Large intestine (tissue), 12 donors: ENCODE measurements at places on chromosomes 12 and 14. TPM values are rescaled to one million over a fixed set of nuclear protein-coding genes. Genes with fewer than 3 reads are reported as not detected.

SPTB gene
- polyA plus RNA-seq = 2.9 TPM

KRT72 gene
- polyA plus RNA-seq = 2.0 TPM

GLS2 gene
- polyA plus RNA-seq = 1.5 TPM

- H3K36me3 ChIP-seq = no peaks in the 10 kb centered on the region
- H3K27me3 ChIP-seq = no peaks in the 10 kb centered on the region
- H3K27ac ChIP-seq = no peak overlapping the region
- H3K4me3 ChIP-seq = no peak overlapping the region
These were observed 151.9 kb upstream of the ABCD2 start for GRCh38 chr12:39771456-39771855.

DNA sequence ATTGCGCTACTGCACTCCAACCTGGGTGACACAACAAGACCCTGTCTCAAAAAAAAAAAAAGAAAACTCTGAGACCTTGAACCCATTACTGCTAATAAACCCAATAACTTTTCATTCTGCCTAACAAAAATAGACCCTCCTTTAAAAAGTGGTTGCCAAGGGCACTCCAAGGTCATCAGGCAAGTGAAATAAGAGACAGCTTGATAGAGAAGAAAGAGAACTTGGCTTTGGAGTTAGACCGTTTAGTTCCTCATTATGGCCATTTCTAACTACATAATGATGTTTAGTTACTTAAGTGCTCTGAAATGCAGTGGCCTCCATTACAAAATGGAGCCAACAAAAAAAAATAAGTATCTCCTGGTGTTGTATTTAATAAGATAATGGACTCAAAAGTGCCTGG is 55.9 kb downstream of the PHLDA1 start:
- H3K4me3 ChIP-seq = no peak overlapping the region
- H3K27me3 ChIP-seq = no peaks in the 10 kb centered on the region
- H3K27ac ChIP-seq = peak overlapping the region; percentile 8
- H3K4me1 ChIP-seq = peaks cover 29% of the 10 kb centered on the region
- no peaks in the 10 kb centered on the region for H3K36me3 ChIP-seq

- no peak overlapping the region for H3K4me3 ChIP-seq
- H3K4me1 ChIP-seq = no peaks in the 10 kb centered on the region
- H3K27ac ChIP-seq = no peak overlapping the region
These were observed 172.2 kb downstream of the CACNA1C start for GRCh38 chr12:2224961-2225360.

DNA sequence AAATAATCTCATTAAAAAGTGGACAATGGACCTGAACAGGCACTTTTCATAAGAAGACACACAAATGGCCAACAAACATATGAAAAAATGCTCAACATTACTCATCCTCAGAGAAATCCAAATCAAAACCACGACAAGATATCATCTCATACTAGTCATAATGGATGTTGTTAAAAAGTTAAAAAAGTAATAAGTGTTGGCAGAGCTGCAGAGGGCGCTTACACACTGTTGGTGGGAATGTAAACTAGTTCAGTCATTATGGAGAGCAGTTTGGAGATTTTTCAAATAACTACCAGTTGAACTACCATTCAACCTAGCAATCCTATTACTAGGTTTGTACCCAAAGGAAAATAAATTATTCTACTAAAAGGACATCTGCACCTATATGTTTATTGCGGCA is 47.2 kb downstream of the FOXG1 start:
- no peak for DNase-seq
- no peak overlapping the region for H3K4me3 ChIP-seq
- H3K36me3 ChIP-seq = no peaks in the 10 kb centered on the region
- no peaks in the 10 kb centered on the region for H3K27me3 ChIP-seq
- H3K4me1 ChIP-seq = no peaks in the 10 kb centered on the region

GRCh38 chr14:68542346-68542745 is 250.5 kb downstream of the ZFP36L1 start:
- DNase-seq = no peak
- peaks cover 9% of the 10 kb centered on the region for H3K4me1 ChIP-seq
- H3K4me3 ChIP-seq = no peak overlapping the region

DNA sequence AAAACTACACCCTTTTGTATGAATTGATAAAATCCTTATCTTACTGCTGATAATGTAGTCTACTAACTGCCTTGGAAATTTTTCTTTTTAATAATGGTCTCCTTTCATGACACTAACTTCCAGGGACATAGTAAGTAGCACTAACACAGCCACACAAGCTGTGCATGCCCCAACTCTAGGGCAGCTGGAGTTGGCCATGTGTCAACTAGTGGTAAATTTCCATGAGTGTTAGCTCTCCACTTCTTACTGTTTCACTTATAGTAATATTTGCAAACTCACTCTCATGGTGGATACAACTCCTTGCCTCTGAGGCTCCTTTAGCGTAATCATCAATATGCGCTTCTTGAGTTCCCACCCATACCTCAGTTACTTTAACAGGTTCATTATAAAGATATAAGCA is 38.0 kb downstream of the LGR5 start:
- H3K27me3 ChIP-seq = no peaks in the 10 kb centered on the region
- H3K4me3 ChIP-seq = no peak overlapping the region
- H3K4me1 ChIP-seq = no peaks in the 10 kb centered on the region
- no peak overlapping the region for H3K27ac ChIP-seq
- DNase-seq = no peak

DNA sequence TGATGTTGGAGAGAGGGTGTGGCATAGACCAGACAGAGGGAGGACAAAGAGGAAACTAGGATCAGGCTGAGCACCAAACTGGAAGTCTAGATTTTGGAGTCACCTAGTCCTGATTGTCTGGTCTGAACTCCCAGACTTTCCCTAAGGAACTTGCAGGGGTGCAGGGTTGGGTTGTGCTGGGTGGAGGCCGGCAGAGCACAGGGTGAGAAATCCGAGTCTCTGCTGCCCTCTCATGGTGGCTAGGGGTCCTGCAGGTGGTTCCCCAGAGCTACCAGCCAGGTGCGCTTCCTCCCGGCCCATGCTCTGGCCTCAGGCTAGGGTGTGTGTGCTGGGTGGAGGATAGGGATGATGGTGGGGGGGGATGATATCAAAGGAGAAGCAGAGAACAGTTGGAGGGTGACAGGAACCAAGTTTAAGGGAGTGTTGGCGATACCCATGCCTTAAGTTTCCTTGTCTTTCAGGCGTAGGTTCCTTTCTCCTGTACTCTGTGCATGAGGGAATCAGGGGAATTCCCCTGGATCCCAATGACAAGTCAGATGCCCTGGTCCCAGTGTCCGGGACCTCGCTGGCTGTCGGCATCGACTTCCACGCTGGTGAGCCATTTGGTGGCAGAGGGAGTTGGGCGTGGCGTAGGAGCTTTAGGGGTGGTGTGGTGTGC is 33.5 kb upstream of the NXPH4 start:
- H3K4me1 ChIP-seq = no peaks in the 10 kb centered on the region
- peak; percentile 68 for DNase-seq
- no peaks in the 10 kb centered on the region for H3K27me3 ChIP-seq
- no peak overlapping the region for H3K27ac ChIP-seq

DNA sequence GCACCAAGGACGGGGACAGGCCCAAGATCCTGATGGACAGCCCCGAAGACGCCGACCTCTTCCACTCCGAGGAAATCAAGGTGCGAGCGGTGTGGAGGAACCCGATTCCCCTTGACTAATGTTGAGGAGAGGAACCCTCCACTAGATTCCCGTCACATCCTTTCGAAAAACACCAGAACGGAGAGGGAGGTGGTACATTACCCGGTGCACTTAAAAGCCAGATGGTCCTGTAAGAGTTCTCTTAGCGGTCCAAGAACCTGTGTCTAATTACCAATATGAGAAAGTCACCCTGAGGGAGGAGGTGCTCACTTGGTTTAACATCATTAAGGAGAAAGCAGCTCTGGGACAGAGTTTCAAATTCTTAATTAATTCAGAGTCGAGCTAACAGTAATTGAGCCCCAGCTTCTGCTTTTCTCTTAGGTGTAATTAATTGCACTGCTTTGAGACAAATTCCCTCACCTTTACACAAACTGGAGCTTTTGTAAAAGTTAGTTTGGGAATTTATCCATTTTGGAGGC is 450 bp downstream of the PRKAB1 start:
- H3K27ac ChIP-seq = peak overlapping the region; percentile 97
- peaks cover 18% of the 10 kb centered on the region for H3K36me3 ChIP-seq
- no peak for DNase-seq
- H3K4me1 ChIP-seq = peaks cover 26% of the 10 kb centered on the region
- H3K4me3 ChIP-seq = peak overlapping the region; percentile 100
- no peaks in the 10 kb centered on the region for H3K27me3 ChIP-seq

DNA sequence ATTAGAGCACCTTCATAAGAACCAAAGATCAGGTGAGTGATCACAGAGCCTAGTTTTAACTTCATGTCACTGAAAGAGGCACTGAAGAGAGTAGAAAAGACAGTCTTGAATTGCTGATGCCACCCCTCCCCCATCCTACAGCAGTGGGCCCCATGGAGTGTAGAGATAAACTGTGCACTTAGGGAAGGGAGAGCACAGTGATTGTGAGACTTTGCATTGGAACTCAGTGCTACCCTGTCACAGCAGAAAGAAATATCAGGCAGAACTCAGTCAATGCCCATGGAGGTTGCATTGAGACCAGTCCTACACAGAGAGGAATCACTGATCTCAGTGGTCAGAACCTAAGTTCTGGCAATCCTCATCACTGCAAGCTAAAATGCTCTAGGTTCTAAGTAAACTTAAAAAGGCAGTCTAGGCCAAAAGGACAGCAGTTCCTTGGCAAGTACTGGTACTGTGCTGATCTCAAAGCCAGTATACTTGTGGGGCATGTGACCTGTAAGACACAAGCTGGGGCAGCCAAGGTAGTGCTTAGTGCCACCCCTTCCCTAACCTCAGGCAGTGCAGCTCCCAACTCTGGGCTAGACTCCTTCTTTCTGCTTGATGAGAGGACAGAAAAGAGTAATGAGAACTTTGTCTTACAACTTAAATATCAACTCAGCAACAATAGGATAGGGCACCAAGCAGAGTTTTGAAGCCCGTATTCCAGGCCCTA is 94.1 kb downstream of the FSCB start:
- peaks cover 8% of the 10 kb centered on the region for H3K4me1 ChIP-seq
- no peaks in the 10 kb centered on the region for H3K36me3 ChIP-seq
- peak; percentile 16 for DNase-seq
- no peak overlapping the region for H3K4me3 ChIP-seq
- H3K27ac ChIP-seq = peak overlapping the region; percentile 8

GRCh38 chr12:31525496-31526157 is 65.3 kb downstream of the DENND5B start:
- H3K27me3 ChIP-seq = no peaks in the 10 kb centered on the region
- no peak overlapping the region for H3K4me3 ChIP-seq

GRCh38 chr14:103220134-103220981 is 97.1 kb downstream of the TNFAIP2 start:
- peaks cover 22% of the 10 kb centered on the region for H3K27me3 ChIP-seq
- H3K36me3 ChIP-seq = no peaks in the 10 kb centered on the region
